ENCODE measurements at places on chromosomes 3 and 15.

DNA sequence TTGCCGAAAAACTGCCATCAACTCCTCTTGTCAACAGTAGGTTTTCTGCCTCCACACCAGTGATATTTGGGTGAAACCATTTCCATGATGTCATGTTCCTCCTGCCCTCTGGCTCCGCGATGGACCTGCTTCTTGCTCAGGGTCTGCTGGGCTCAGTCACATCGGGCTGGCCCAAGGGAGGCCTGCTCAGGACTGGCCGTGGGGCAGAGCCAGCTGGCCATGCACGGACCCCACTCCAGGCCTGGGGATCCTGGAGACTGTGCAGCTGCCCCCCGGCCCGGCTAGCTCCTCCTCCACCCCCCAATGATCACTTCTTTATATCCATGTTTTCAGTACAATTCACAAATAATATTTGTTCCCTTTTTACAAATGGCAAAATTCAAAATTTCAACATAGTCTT lies 270.3 kb upstream of the CCDC54 start:
- no peak for DNase-seq

GRCh38 chr3:28315711-28316110 lies 32.8 kb upstream of the ZCWPW2 start:
- no peak for DNase-seq

- no peak for DNase-seq
Measured at GRCh38 chr3:105430455-105430854, 63.7 kb downstream of the ALCAM start.

DNA sequence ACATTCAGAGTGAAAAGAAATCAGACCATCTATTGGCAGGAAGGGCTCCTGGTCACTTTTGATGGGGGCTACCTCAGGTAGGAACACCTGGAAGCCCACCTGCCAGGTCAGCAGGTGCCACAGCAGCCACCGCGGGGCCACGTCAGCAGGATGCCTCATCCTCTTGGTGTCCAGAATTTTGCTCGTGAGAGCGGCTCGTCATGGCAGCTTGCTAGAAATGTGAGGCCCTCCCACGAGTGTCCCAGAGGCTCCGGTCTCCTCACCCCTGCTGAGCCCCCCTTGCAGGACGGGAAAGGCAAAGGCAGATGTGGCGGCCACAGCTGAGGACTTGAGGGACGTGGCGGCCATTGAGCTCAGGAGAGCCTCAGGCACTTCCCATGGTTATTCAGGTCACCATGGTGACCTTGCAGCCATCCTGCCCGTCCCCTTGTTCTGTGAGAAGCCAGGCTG lies 129.4 kb downstream of the LRRK1 start:
- no peak for DNase-seq
